ENCODE measurements at places on chromosomes 11 and 22.

GRCh38 chr11:77188633-77189491 is 60.8 kb downstream of the MYO7A start:
- DNase-seq: no peak

DNA sequence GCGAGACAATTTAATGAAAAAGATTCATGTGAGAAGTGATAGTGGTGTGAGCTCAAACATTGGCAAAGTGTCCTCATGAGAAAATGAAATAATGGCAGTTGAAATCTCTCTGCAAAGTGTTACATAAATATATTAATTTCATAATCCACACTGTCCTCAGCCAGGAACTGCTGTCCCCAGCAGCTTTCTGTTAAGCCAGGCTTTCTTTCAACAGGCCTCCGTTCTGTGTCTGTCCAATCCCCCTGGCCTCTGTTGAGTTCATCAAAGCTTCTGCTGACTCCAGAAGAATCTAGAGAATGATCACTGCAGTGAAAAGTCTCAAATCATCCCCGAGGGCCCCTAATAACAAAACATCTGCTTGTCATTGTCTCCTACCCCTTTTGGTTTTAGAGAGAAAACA is 10.0 kb upstream of the ASCC2 start:
- DNase-seq: no peak

- no peak for DNase-seq
Observed at GRCh38 chr11:3815845-3816244, 7.5 kb downstream of the PGAP2 start.

- no peak for DNase-seq
Observed at GRCh38 chr11:27455667-27456066, 16.9 kb downstream of the LGR4 start.

- DNase-seq: no peak
Observed at GRCh38 chr11:101726988-101727387, 143.2 kb upstream of the TRPC6 start.
